ENCODE measurements at places on chromosomes 2 and 18.

DNA sequence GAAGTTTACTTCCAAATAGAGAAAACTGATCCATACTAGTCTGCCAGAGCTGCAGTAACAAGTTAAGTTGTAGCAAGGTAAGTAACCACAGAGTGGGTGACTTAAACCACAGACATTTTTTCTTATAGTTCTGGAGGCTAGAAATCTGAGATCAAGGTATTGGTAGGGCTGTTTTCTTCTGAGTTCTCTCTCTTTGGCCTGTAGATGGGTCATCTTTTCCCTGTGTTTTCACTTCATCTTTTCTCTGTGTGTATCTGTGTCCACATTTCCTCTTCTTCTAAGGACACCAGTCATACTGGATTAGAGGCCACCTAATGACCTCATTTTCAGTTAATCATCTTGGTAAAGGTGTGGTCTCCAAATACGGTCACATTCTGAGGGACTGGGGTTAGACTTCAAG is 142.9 kb upstream of the MEX3C start:
- DNase-seq = no peak

- no peak for DNase-seq
Measured at GRCh38 chr2:199770716-199771115, 80.3 kb downstream of the FTCDNL1 start.

- no peak for DNase-seq
Measured at GRCh38 chr2:237669283-237669627, 41.9 kb downstream of the LRRFIP1 start.

DNA sequence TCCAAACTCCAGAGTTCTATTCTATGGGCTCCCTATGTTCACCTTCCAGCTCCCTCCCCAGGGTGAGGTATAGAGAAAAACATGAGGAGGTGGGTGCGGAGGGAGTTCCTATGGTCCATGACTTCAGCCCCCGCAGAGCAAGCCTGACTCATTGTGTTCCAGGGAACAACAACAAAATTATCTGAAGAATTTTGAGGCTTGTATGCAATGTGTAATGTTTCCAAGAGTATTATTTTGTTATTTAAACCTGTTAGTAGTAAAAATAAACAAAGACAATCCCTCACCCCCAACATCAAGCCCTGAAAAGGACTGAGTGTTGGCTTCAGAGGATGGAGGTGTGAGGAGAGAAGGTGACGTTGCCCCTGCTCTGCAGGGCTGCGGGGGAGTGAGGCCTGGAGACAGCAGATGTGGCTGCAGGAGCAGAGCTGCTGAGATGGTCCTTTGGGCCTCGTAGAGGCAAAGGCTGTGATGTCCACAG is 29.0 kb downstream of the LAMA3 start:
- no peak for DNase-seq

DNA sequence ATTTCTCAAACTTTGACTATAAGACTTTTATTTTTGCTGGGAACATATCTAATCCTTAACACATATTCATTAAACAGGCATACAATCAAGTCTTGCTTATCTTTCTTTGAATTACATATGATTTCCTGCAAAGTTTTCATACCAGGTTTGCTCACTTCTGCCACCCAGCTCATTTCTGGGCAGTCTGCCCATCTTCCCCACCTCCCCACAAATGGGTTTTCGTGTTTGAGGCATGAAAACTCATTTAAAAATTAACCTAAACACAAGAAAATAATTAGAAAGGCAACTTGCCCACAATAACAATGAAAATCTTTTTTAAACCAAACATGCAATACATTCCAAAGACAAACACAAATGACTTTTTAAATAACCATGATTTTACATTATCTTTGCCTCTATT is 3.4 kb downstream of the CHST9 start:
- no peak for DNase-seq

- peak; percentile 22 for DNase-seq
Measured at GRCh38 chr2:32357318-32358110, 691 bp downstream of the BIRC6 start.

DNA sequence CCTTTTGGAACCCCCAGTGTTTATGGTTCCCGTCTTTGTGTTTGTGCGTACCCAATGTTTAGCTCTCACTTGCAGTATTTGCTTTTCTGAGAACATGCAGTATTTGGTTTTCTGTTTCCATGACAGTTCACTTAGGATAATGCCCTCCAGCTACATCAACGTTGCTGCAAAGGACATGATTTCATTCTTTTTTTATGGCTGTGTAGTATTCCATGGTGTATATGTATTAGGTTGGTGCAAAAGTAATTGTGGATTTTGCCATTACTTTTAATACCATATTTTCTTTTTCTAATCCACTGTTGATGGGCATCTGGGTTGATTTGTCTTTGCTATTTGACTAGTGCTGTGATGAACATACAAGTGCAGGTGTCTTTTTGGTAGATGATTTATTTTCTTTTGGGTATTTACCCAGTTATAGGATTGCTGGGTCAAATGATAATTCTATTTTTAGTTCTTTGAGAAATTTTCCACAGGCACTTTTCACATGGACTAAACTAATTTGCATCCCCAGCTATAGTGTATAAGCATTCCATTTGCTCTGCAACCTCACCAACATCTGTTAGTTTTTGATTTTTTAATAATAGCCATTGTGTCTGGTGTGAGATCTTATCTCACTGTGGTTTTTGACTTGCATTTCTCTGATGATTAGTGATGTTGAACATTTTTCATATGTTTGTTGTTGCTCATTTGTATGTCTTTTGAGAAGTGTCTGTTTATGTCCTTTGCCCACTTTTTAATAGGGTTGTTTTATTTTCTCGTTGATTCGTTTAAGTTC is 63.6 kb downstream of the CERS6 start:
- DNase-seq = no peak

DNA sequence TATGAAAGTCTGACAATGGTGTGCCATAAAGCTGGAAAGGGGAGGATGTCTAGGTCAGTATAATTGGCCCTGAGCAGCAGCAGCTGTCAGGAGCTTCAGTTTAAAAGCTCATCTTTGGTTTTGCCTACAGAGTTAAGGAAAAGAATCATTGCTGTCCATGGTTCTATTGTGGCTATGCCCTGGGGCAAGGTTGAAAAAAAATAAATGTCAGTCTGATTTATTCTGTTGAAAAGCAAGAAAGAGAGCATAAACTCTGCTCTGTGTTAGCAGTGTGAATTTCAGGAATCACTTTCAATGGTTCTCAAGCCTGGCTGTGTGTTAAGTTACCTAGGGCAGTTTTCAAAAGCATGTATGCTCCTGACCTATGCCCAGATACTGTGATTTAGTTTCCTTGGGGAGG is 446.7 kb downstream of the SETBP1 start:
- no peak for DNase-seq

DNA sequence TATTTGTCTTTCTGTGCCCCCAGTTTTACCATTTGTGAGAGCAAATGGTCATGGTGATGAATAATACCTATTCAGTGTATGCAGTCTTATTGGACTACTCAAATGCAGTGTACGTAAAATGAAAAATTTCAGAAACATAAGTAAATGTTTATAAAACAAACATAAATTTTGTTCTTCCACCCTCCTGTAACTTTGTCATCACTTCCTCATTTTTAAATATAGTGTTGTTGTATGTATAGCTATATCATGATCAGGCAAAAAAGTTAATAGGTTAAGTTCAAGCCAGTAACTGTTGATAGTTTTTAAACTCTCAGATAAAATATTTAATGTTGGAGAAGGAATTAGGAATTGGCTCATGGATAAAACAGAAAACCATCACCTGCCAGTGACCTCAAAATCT is 93.2 kb downstream of the KLF7 start:
- no peak for DNase-seq

DNA sequence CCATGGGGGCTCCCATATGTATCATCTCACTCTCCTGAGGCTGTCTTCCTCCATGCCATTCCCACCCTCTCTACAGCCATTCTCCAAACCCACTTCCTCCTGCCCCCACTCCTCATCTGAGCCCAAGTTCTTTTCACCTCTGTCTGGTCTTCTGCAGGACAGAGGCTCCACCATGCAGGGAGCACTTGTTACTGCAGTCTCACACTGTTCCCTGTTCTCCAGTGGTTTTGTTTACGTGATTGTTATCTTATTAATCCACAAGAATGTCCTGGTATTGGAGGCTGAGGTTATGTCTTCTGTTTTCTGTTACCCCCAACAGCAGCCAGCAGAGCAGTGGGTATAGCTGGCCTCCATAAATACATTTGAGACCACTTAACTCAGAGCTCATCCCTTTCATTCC is 51.4 kb downstream of the PAX8 start:
- no peak for DNase-seq

DNA sequence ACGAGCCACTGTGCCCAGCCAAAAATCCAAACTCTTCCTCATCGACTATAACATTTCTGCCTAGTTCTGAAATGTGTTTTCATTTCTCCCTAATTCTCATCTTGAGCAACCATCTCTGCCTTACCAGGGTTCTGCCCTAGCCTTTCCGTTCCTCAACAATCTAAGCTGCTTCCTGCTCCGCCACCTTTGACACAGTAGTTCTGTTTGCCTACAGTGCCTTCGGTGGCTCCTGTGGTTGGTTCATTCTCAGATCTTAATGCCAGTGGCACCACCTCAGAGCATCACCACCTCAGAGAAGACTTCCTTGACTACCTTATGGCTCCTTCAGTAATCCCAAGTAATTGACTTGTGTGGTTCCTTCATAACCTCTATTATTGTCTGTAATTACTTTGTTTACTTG is 3.8 kb downstream of the SOCS6 start:
- DNase-seq = no peak

GRCh38 chr2:236587861-236588815 is 18.5 kb downstream of the ACKR3 start:
- DNase-seq = no peak

- no peak for DNase-seq
Measured at GRCh38 chr2:72414137-72414760, 266.6 kb upstream of the CYP26B1 start.

DNA sequence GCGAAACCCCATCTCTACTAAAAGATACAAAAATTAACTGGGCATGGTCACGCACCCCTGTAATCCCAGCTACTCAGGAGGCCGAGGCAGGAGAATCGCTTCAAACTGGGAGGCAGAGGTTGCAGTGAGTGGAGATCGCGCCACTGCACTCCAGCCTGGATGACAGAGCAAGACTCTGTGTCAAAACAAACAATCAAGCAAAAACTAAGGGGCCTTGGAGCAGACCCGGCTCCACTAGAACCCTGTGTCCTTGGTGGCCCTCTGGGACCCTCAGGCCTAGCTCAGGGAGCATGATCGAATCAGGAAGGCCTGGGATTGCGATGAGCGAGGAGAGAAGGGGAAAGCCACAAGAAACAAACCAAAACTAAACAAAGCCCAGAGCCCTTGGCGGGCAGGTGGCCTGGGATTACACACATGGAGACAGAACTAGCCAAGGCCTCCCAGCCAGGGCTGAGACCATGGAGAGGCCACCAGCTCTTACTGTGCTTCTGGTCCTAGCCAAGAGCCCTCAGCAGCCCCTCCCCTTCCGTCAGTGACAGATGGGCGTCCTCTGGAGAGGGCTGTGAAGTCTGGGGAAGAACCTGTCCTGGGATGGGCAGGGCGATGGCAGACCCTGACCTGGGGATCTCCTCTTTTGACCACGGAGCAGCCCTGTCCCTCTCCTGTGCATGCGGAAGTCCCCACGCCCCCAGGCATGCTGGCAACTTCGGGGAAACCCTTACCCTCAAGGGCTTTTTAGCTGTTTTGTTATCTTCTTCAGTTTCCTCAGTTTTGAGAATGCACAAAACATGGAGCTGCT is 27.4 kb upstream of the CATIP start:
- DNase-seq = no peak

DNA sequence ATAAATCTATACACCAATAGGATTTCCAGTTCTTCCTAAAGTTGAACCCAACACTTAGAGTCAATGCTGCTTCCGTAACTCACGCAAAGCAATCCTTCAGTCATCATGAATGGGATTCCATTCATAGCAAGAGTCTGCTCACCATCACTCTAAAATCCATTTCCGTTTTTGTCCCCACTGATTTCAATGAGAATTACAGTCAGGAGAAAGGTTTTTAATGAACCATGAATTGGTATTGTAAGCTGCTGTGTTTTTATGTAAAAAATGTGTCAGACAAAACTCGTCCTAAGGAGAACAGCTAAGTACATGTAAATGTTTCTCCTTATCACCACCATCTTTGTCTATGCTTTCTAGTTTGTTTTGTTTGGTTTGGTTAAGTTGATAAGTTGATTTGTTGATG is 391.5 kb downstream of the IRS1 start:
- no peak for DNase-seq

Data from stimulated activated CD4-positive, alpha-beta T cell treated with anti-CD3 and anti-CD28 coated beads, Interleukin-15, amount 100 ng/mL, for 1 hour (primary cell).